Vagina (tissue), 2 donors: ENCODE measurements at places on chromosomes 7 and 10. TPM values are rescaled to one million over a fixed set of nuclear protein-coding genes. Genes with fewer than 3 reads are reported as not detected.
A peak's percentile ranks its signal among the peaks of the same experiment; 100 is the strongest.

- H3K4me3 ChIP-seq: no peak overlapping the region
- H3K27ac ChIP-seq: no peak overlapping the region
- no peaks in the 10 kb centered on the region for H3K36me3 ChIP-seq
- DNase-seq: no peak
- no peaks in the 10 kb centered on the region for H3K27me3 ChIP-seq
Measured at GRCh38 chr10:44619521-44619920, 234.6 kb upstream of the CXCL12 start.

- no peak overlapping the region for H3K4me3 ChIP-seq
- H3K27ac ChIP-seq: no peak overlapping the region
- H3K4me1 ChIP-seq: no peaks in the 10 kb centered on the region
- H3K36me3 ChIP-seq: no peaks in the 10 kb centered on the region
- DNase-seq: no peak
Measured at GRCh38 chr7:22920672-22921071, 93.3 kb downstream of the HYCC1 start.

DNA sequence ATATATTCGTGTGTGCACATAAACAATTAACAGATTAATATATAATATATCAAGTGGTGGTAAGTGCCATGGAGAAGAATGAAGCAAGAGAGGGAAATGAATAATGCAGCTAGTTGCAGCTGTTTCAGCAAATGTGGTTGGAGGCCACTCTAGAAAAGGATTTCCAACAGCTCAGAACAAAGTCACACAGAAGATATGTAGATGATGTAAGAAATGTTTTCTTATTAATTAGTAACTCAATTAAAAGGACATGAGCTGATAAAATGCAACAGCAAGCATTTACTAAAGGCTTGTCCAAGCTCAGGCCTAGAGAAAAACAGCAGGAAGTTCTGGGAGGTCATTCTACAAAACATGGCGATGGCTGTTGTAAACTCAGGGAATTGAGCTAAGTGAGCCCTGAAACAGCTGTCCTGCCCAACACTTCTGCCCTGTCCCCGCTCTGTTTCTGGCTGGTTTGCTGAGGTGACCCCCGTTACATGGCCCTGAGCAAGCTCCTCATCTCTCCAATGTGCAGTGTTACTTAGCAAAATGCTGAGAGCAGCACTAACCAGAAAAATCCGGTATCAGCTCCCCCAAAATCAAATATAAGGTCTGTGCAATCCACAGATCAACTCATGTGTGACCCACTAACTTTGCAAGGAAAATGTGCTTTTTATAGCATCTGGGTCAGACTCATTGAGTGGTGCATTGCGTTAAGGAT, 23.4 kb upstream of the C10orf67 start:
- H3K27ac ChIP-seq: no peak overlapping the region
- H3K4me3 ChIP-seq: no peak overlapping the region
- no peaks in the 10 kb centered on the region for H3K36me3 ChIP-seq
- H3K4me1 ChIP-seq: no peaks in the 10 kb centered on the region
- no peaks in the 10 kb centered on the region for H3K27me3 ChIP-seq

- H3K27ac ChIP-seq: no peak overlapping the region
- H3K27me3 ChIP-seq: no peaks in the 10 kb centered on the region
- no peaks in the 10 kb centered on the region for H3K4me1 ChIP-seq
- H3K4me3 ChIP-seq: no peak overlapping the region
- H3K36me3 ChIP-seq: no peaks in the 10 kb centered on the region
Measured at GRCh38 chr10:65891073-65891981, 1034.5 kb upstream of the LRRTM3 start.

GRCh38 chr7:36565792-36566356, 158.4 kb downstream of the AOAH start:
- no peak overlapping the region for H3K27ac ChIP-seq
- no peaks in the 10 kb centered on the region for H3K27me3 ChIP-seq
- no peaks in the 10 kb centered on the region for H3K36me3 ChIP-seq
- DNase-seq: no peak
- H3K4me1 ChIP-seq: peaks cover 13% of the 10 kb centered on the region

DNA sequence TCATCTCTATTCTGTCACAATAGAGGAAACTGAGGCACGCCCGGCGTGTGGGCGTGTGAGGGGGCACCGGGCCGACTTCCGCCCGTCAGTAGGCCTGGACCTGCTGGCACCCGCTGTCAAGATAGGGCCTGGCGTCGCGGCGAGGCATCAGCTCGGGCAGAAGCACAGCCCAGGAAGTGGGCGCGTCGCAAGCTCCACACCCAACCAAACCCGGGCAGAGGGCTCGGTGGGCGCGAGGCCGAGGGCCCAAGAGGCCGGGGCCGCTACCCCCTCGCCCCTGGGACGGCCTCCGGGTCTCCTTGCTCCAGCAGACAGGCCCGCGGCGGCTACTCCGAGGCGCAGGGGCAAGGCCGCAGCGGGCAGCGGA, 91.2 kb downstream of the SPAG6 start:
- DNase-seq: no peak
- H3K36me3 ChIP-seq: no peaks in the 10 kb centered on the region
- H3K4me1 ChIP-seq: peaks cover 29% of the 10 kb centered on the region
- H3K27ac ChIP-seq: peak overlapping the region; percentile 90
- peak overlapping the region; percentile 67 for H3K4me3 ChIP-seq

Gene ADAM22
- total RNA-seq: 6.1 TPM

Gene FOXI2
- 0.25 TPM for total RNA-seq

Gene ARF5
- 137 TPM for total RNA-seq

Gene WIPF3
- total RNA-seq: 0.25 TPM

Gene MYOF
- total RNA-seq: 107 TPM

Gene TFR2
- total RNA-seq: 0.25 TPM

Gene UNC5B
- total RNA-seq: 24.3 TPM
